Activated T-helper 1 cell treated with anti-CD3 and anti-CD28 coated beads, Interleukin-2, amount 50 U/mL, for 16 hours (primary cell): ENCODE measurements at places on chromosomes 13 and 19.

DNA sequence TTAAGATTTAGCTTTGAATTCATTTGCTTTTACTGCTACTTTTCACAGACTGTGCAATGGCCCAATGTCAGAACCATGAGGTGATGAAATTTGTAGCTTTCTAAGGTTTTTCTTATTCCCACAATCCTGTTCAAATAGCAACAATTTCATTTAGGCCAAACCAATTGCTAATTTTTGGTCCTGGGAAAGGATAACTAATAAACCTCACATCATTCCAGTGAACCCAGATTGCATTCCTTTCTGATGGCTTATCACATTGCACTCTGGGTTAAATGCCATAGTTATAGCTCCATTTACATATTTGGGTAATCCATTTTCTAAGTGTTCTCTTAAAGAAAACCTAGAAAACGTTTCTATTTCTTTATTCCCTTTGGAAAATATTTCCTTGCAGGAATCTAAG lies 22.9 kb upstream of the POMP start:
- DNase-seq: no peak

DNA sequence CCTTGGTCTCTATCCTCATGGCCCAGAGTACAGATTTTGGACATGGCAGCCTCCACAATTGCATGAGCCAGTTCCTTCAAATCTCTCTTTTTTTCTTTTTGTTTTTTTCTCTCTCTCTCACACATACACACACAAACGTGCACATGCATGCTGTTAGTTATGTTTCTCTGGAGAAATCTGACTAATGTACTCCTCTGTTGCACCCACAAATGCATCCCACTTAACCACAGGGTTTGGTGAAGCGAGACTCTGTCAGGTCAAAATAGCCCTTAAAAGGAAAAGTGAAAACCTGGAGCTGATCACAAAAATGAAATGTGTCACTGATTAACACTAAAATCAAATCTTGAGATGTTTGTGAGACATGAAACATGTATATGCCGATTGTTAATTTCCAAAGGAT lies 374.6 kb upstream of the ARGLU1 start:
- DNase-seq: no peak

DNA sequence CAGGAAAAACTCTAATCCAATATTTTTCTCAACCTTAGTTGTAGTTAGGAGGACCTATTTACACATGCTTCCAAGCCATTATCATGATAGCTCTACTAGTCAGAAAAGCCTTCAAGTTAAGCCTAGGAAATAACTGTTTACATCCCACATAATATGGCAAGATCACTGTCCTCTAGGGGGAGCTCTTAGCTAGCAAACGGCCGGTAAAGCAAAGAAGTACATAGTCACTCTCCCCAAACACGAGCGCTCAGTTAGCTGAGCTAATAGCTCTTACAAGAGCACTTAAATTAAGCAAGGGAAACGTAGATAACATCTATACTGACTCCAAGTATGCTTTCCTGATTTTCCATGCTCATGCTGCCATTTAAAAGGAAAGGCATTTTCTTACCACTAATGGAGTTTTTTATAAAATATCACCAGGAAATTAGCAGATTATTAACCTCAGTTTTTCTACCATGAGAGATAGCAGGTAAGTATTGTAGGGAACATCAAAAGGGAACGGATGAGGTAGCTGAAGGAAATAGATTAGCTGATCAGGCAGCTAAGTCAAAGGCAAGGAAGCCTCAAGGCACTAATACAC lies 100.6 kb upstream of the PABPC3 start:
- peak; percentile 12 for DNase-seq

DNA sequence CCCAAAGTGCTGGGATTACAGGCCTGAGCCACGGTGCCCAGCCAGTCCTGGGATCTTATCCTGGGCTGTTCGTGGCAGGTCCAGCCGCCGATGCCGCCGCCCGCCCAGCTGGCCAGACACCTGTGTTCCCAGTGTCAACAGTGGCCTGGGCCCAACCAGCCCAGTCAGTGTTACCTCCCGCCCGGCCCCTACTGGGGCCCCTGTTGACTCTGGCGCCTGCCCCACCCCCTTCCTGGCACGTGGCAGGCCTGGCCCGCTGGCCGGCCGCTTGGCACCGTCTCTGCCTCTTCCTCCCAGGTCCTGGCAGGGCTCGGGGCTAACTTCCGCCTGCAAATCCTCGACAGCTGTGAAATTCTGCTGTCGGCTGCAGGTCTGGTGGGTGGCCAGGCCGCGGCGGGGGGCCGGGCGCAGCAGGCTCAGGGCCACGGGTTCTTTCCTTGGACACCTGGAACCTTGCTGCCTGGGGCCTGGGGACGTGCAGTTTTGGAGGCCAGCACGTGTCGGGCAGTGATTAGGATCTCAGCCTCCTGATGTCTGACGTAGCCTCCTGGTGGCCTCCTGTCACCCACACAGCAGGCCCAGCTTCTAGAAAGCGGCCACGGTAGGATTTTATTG lies 9.1 kb downstream of the ARID3A start:
- no peak for DNase-seq

GRCh38 chr13:111371720-111372119 lies 51.3 kb downstream of the TEX29 start:
- DNase-seq: no peak

DNA sequence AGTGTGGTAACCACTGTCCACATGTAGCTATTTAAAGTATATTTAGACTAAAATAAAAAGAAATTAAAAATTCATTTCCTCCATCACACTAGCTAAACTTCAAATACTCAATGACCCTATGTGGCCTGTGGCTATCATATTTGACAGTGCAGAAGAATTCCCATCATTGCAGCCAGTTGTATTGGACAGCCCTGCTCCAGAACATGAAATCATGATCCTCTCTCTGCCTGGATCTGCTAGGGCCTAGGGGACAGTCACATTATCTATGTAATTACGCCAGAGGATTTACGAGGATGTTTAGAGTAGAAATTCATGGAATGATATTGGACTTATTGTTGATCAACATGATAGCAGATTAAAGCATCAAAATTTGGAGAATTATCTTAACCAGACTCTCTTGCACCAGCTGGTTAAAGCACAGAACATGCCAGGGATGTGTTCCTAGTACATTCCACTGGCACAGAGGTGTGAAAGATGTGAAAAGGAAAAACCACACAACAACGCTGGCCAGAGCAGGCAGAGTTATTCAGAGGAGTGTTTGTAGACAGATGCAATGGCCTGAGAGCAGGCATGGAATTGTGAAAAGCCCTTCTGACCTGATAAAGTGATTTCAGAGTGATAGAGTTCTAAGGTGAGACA lies 108.9 kb upstream of the STARD13 start:
- no peak for DNase-seq

DNA sequence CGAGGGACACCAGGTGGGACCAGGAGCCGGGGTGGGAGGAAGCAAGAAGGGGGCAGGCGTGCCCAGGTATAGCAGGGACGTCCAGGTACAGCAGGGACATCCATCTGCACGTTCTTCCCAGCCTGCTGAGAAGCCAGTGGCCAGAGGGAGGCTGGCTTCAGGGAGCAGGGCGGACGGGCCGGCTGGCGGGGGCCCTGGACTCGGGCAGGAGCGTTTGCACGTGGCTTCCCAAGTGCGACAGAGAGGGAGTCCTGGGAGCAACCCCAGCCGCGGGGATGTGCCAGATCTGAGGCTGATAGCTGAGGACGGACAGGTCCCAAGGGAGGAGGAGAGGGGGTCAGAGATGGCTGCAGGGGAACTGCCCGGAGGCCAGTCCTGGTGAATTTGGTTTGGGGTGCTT lies 36.7 kb downstream of the MYO9B start:
- no peak for DNase-seq

DNA sequence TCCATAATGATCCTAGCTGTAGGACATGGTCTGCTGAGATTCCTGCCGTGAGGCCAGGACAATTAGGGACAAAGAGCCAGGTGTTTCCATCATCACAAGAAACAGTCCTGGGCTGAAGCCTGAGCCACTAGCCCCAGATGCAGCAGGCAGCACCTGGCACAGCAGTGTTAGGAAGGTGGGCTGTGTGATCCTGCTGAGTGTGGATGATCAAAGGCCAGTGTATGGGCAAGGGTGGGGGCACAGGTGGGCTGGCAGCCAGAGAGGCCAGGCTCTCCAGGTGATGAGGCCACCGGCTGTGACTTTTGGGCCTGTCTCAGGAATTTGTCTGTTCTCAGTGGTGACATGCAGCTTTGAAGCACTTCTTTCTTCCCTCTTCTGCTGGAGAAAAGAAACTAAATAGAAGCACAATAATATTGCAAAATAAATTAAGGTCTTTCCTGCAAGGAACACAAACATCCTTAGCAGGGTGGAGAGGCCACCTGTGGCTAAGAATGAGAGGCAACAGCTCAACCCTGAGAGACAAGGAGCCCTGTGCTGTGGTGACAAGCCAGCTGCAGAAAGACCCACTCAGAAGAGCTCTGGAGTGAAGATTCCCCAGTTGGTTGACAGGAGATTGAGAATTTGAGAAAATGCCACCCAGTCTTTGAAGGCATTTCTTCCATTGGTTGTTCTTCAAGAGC lies 127.6 kb downstream of the KATNAL1 start:
- no peak for DNase-seq

- no peak for DNase-seq
These were observed 28.3 kb upstream of the SERPINE3 start for GRCh38 chr13:51311231-51311630.

GRCh38 chr13:80235166-80235966 lies 105.6 kb downstream of the SPRY2 start:
- no peak for DNase-seq

DNA sequence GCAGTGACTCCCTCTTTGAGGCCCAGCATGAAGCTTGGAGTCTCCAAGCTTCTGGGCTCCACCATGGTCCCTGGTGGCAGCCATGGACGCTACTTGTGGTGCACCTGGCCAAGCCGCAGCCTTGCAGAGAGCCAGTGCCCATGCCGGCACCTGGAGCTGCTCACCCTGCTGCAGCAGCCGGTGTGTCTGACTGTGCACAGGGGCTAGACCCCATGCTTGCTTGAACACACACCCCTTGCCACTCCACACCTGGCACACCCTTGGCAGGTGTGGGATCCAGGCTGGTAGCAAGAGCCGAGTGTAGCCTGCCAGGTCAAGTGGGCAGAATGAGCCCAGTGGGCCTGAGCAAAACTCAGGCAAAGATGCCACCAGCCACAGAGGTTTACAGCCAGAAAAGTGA lies 18.6 kb upstream of the MLLT1 start:
- no peak for DNase-seq

DNA sequence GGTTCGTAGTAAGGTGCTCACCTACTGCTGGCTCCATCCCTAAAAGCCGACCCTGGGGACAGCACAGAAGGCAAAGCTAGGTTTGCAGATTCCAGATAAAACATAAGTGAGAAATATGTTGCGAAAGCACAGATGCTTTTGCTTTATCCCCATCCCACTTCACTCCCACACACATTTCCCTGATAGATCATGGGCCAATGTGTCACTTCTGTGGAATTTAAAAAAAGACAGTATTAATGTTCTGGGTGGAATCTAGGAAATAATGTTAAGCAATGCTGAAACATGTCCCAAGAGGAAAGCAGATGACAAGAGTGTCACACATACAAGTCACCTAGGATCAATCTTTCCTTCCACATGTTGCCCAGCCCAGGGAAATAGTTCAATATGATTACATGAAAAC lies 661.0 kb upstream of the MIR17HG start:
- no peak for DNase-seq

DNA sequence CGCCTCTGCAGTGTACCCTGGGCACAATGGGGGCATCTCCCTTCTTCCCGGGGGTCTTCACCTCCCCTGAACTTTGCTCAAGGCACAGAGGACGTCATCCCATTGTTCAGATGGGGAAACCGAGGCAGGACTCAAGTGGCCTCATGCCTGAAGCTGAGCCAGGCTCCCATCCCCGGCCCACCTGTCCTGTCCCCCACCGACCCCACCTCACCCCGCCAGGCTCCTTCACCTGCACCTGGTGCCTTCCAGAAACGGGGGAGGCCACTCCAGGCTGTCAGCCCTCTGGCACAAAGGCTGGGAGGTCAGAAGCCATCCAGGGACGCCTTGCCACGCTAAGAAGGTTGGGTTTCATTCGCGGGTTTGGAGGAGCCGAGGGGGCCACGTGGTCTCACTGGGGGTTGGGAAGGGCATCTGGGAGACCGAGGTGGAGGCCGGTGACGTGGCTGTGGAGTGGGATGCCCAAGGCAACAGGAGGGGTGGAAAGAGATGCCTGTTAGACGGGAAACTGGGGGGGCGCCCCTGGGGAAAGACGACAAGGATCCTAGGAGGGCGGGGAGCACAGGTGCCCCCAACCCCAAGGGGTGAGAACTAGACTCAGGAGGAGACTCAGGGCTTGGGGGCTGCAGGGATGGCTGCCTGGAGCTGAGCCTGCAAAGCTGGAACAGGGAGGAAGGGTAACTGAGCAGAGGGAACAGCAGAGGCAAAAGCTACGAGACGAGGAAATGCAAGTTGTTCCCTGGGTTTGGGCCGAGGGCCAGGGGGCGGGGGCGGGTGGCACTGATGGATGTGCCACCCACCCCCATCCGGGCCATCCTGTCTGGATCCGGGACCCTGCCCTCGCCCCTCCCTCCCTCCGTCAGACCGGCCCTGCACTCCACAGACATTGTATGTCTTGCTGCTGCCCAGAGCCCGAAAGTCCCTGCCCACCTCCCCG lies 6.0 kb upstream of the TCF3 start:
- DNase-seq: no peak
